ENCODE measurements at places on chromosomes 1 and 21.

GRCh38 chr1:115702959-115703358 lies 61.2 kb downstream of the VANGL1 start:
- DNase-seq, result no peak

GRCh38 chr1:76939817-76940216 lies 72.5 kb downstream of the ST6GALNAC5 start:
- DNase-seq, result no peak

GRCh38 chr1:62435231-62436038 lies 1.4 kb upstream of the USP1 start:
- DNase-seq, result peak; percentile 43

- no peak for DNase-seq
Observed at GRCh38 chr1:113147073-113147625, 74.2 kb downstream of the LRIG2 start.

DNA sequence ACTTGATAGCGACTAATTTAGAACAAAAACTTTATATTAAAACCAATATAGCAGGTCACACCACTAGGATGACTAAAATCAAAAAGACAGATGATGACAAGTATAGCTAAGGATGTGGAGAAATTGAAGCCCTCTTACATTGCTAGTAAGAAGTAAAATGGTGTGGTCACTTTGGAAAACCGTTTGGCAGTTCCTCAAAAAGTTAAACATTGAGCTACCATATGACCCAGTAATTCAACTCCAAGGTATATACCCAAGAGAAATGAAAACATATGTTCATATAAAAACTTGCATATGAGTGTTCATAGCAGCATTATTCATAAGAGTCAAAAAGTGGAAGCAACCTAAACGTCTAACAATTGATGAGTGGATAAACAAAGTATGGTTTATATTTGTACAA lies 13.0 kb upstream of the SERINC2 start:
- no peak for DNase-seq

DNA sequence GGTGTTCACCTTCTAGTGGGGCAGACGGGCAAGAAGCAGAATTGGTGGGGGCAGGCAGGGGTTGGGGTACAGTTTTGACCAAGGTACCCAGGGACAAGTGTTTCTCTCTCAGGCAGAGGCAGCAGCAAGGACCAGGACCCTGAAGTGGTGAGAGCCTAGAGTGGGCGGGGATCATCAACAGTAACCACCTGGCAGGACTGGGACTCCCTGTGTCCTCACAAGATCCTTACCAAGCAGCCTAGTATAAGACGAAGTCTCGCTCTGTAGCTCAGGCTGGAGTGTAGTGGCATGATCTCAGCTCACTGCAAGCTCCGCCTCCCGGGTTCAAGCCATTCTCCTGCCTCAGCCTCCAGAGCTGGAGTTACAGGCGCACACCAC lies 3.2 kb upstream of the NADK start:
- no peak for DNase-seq

GRCh38 chr1:50959303-50959912 lies 659 bp downstream of the FAF1 start:
- no peak for DNase-seq

DNA sequence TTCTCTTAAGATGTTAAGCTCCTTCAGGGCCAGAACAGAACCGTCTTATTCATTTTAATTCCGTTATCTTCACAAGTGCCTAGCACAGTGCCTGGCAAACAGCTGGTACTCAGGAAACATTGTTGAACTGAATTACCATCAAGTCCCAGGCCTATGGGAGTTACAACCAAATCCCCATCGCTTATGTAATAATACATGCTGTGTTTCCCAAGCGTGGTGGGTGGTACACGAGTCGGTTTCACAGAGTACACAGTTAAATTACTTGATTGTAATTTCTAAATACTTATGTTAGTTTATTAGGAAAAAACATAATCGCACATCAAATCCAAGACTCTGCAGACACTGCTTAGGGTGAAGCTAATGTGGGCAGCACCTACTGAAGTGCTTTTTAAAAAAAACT lies 1.0 kb downstream of the ANGEL2 start:
- DNase-seq, result no peak

- no peak for DNase-seq
Observed at GRCh38 chr1:11484321-11484655, 5.3 kb downstream of the DISP3 start.

- DNase-seq, result no peak
Observed at GRCh38 chr1:3035563-3036446, 14.5 kb downstream of the ACTRT2 start.

DNA sequence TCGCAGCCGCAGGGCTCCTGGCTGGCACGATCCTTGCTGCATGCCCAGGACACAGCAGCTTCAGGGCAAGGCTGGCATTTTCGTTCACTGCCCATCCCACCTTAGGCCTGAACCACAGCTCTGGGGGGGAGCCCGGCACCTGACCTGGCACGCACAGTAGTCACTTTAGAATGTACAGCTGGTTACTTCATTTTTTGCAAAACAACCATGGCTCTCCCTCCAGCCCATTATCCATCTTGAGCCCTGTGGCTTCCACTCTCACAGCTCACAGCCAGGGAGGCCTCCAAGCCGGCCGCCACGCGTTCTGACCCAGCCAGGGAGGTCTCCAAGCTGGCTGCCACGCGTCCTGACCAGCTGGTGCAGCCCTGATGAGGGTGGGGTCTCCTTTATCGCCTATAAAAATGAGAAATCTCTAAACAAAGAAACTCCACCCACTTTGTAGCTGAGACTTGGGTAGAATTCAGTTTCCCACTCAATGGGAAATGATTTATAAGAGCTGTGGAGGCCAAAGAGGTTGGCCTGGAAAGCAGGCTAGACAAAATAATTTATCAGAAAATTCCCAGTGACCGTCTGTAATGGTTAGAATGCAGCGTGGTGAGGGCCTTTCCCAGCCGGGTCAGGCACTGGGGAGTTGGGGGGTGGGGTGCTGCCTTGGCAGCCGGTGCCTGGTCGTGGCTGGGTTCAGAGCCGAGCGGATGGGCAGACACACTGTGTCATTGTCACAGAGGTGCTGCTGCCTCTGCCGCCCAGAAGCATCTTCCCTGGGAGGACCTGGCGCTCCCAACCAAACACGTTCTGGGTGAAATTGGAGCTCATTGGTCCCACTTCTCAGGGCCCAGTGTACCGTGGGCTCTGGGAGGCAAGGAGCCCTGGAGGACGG lies 54.6 kb upstream of the ACTRT2 start:
- no peak for DNase-seq

DNA sequence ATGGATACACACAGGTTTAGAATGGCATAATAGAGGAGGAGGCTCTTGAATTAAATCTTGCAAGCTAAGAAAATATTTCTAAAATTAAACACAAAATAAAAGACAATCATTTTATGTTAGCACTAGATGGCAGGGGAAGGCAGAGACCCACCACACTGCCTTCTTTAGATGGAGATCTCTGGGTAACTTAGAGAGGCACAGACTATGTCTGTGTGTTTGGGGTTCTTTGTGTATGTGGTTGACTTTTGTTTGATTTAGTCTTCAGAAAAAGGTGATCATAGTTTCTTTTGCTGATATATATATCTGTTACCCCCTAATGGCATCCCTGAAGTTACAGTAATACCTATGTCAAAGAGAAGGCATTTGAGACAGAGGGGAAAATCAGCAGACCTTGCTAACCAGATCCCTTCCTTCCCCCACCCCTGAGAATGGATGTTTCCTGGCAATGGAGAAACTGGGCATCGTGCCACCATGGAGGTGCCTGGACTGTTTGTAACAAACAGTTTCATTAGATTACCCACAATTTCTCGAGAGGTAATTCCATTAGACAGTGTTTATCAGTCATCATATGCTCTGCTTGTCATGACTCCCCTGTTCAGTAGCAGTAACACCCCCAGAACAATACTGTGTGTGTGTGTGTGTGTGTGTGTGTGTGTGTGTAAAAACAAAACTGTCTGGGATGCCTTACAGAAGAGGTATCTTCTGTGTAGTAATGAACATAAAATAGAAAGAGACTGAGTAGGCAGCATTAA lies 228.3 kb upstream of the DEPDC1 start:
- DNase-seq, result peak; percentile 21

- DNase-seq, result no peak
Observed at GRCh38 chr21:44089001-44089911, 17.9 kb upstream of the PWP2 start.

DNA sequence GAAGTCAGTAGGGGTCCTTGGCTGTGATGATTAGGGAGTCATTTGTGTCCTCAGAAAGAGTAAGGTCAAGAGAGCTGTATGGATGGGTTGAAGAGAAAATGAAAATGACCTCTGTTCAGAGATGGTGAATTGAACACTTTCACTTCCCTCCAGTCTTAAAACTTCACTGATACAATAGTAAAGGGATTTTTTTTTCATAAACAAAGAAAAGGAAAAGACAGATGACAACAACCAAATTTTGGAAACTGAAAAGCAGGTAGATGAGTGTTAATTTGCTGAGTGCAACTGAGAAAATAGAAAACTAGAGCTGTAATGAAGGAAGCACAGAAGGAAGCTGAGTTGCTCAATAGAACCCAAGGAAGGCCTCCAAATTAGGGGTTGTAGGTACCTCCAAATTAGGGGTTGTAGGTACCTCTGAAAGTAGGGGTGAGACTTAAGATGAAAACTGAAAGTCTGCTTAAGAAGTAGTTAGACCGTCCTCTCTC lies 14.8 kb upstream of the S1PR1 start:
- DNase-seq, result no peak

GRCh38 chr1:23122023-23122748 lies 46.5 kb downstream of the LUZP1 start:
- peak; percentile 70 for DNase-seq

GRCh38 chr1:192235127-192235526 lies 76.9 kb downstream of the RGS18 start:
- no peak for DNase-seq

- no peak for DNase-seq
Observed at GRCh38 chr1:12811409-12811784, 19.8 kb downstream of the PRAMEF11 start.

DNA sequence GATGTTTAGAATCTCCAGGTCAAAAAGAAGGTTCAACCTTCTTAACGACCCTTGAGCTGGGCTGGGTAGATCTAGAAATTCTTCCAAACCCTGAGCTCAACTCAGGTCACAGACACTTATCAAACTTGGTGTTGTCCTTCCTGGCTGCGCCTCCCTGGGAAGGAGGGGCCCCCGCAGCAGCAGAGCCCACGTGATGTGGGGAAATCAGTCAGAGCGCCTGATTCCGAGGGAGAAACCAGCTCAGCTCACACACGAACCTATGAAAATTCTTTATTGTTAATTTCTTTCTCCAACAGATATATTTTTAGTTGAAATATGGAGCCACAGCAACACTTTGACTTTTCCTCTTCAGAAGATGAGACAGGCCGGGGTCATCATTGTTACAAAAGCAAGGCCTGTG lies 24.3 kb upstream of the CLSTN1 start:
- DNase-seq, result no peak

DNA sequence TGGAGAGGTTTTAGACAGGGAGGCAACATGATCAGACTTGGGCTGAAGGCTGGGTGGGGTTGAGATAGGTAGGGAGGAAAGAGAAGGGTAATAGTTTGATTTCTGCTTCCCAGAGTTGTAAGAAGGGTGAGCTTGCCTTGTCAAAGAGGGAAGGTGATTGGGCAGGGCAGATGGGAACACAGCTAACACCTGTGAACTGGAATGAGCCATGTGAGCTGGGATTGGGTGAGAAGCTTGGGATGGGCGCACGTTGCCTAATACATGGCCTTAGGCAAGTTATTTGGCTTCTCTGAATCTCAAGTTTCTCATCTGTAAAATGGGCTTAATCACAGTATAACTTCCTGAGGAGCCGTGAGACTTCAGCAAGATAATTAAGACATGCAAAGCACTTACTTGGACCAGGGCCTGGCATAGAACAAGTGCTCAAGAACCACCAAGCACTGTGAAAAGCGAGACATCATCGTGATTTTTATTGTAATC lies 33.8 kb upstream of the ID3 start:
- DNase-seq, result peak; percentile 64

DNA sequence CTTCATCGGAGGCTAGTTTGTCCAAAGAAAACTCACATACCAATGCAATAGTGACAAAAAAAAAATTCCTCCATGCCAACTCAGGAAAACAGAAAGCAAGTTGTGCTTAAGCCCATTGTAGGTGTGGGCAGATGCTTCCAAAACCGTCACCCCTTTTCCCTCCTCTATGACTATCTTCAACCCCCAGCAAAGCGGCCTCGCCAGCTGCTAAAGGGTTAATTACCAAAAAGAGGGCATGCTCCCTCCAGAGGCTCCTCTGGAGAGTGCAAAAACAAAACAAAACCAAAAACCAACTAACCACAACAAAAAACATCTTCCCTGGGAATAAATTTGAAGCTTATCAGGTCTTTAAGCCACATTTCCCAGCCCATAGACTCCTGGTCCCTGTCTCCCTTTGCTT lies 1.2 kb downstream of the LMOD1 start:
- DNase-seq, result no peak

GRCh38 chr1:184971522-184972265 lies 2.6 kb downstream of the NIBAN1 start:
- DNase-seq, result no peak

GRCh38 chr1:221753828-221754188 lies 11.9 kb upstream of the DUSP10 start:
- no peak for DNase-seq

- DNase-seq, result no peak
Observed at GRCh38 chr1:228013935-228014930, 7.4 kb downstream of the WNT3A start.

DNA sequence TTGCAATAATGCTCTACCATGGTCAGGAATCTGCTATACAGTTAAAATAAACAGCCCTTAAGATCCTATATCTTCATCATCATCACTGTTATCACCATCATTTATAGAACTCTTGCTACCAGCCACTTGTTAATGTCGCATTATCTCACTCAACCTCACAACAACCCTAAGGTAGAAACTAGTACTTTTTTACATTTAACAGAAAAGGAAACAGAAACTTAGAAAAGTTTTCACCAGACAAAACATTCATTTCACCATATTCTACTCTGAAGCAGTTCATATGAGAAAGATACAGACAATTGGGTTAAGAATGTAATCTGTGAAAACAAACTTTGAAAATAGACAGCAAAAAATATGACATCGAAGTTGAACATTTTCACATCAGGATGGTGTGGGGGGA lies 262.6 kb downstream of the ATG4C start:
- DNase-seq, result no peak

GRCh38 chr1:218991089-218991488 lies 182.6 kb upstream of the LYPLAL1 start:
- no peak for DNase-seq

DNA sequence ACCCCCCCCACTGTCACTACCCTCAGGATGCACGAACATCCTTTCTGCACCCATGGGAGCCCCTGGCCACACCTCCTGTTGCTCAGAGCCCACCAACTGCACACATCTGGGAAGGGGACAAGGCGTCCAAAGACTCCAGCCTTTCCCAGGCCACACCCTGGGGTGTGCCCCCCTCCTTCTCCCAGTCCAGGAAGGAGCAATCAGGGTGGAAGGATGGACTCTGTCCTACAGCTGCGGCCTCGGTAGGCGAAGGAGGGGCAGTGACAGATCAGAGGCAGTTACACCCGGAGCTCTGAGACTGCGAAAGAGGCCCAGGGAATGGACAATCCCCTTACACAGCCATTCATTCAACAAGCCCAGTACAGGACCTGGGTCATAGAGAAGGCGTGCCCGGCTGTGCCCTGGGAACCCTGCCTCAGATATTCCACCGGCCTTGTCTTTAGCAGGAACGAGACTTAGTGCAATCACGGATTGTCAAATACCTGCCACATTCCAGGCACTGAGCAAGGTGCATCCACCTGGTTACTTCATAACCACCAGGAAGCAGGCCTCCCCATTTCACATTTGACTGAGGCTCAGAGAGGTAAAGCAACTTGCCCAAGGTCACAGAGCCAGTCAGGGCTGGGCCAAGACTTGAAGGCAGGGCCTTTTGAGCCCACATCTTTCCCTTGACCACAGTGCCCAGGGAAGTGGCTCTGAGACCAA lies 9.4 kb downstream of the HSPG2 start:
- DNase-seq, result no peak
